ENCODE measurements at places on chromosomes 6 and 20.

DNA sequence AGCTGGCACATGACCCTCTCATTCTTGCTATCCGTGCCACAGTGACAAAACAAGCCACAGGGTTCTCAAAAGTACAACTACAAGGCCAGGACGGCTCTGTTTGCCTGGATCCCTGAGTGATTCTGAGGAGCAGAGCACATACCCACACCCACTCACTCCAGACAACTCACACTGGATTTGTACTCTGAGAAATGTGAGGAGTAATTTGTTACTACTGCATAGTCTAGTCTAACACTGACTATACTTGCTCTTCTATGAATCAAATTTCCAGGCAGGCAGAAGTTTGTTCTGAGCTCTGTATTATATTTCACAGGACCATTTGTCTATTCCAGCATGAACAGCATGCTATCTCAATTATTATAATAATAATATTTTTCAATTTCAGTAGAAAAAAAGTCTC lies 26.7 kb upstream of the SPTLC3 start:
- DNase-seq: no peak

DNA sequence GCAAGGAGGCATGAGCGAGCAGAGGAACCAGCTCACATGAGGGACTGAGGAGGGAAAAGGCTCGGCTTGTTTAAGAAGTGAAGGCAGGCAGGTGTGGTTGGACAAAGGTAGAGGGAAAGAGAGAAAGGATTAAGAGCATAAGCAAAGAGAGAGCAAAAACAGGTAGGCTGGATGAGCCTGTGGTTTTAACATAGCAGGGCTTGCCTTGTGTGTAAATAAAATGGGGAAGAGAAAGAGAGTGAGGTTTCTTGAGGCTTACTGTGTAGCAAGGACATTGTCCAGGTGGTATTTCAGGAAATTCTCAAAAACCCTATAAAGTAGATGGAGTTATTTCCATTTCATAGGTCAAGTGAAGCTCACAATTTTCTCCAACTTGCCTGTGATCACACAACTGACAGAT lies 93.9 kb upstream of the HDAC2 start:
- no peak for DNase-seq

DNA sequence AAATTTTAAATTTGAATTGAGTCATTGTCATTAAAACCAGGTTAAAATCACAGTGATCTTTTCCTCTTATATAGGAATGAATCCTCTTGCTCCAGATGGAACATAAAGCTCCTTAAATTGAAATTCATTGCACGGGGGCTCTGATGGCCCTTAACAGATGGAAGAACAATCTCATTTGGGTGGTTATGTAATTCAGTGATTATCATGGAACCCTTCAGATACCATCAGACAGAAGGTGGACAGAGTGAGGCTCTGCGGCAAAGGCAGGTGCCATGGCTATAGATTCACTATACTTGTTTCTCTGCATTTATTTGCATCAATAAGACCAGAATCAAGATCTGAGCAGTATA lies 17.8 kb upstream of the RNF182 start:
- DNase-seq: no peak

DNA sequence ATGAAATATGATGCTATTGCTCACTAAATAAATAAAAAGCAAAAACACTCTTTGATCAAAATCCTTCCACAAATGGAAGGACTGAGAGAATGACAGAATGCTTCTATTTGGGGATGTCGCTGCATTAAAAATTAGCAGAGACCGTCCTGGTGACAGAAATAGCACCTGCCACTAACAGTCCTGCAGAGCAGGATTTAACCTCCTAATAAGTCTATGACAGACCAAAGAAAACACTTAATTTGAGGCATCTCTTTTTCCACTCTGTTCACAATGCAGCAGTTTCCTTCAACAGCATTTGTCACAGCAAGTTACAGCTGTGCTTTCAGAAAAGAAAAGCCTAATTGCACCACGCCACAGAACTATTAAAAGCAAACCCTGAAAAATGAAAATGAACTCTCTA lies 140.6 kb upstream of the BEND6 start:
- DNase-seq: no peak

DNA sequence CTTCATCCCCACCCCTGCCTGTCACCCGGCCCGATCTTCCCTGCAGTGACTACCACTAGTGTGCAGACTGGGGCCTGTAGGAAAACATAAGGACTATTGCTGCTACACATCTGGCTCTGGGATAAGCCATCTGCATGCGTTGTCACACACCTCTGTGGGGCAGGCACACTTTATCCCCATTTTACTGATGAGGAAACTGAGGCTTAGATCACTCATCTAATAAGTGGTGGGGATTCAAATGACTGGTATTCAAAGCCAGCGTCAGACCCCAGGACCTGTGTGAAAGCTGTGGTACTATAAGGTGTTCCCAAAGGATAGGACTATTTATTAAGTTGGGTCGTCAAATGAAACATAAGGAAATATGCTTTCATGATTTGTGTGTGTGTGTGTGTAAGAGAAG lies 148.9 kb upstream of the RNF24 start:
- no peak for DNase-seq

GRCh38 chr6:36127462-36128016 lies 2.8 kb upstream of the MAPK13 start:
- DNase-seq: no peak

- peak; percentile 40 for DNase-seq
These were observed 35.2 kb downstream of the NDUFAF5 start for GRCh38 chr20:13819885-13820645.

- no peak for DNase-seq
These were observed 31.8 kb downstream of the SNRNP48 start for GRCh38 chr6:7621761-7622160.

- DNase-seq: no peak
These were observed 22.9 kb downstream of the DEK start for GRCh38 chr6:18241208-18242038.

DNA sequence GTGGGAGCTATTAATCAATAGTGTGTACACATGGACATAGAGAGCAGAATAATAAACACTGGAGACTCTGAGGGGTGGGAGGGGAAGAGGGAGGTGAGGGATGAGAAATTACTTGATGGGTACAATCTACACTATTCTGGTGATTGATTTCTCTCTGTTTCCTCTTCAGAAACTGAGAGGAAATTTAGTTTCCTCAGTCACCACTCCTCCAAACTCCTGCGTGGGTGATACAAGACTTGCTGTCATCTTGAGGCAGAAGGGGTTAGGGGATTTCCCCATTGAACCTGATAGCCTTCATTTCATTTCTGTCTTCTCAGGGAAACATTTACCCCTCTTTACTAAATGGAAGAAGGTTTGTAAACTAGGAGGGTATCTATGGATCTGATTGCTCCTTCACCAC lies 84.3 kb upstream of the ESR1 start:
- DNase-seq: no peak

GRCh38 chr20:237489-237888 lies 10.4 kb downstream of the DEFB129 start:
- no peak for DNase-seq

DNA sequence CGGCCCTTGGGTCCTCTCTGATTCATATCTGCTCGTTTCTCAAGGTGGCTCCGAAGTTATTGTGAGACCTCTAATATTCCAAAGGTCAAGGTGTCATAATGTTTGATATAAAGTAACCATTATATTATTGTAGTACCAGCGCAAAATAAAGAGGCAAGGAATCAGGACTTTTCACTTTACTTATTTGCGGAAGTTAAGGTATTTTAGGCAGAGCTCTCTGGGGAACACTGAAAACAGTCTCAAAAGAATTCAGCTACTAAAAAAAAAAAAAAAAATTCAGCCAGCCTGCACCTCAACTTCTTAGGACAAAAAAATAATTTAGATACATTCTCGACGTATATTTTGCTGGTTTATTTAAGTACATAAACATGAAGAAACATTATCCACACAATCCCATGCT lies 2.4 kb downstream of the OSER1 start:
- no peak for DNase-seq

DNA sequence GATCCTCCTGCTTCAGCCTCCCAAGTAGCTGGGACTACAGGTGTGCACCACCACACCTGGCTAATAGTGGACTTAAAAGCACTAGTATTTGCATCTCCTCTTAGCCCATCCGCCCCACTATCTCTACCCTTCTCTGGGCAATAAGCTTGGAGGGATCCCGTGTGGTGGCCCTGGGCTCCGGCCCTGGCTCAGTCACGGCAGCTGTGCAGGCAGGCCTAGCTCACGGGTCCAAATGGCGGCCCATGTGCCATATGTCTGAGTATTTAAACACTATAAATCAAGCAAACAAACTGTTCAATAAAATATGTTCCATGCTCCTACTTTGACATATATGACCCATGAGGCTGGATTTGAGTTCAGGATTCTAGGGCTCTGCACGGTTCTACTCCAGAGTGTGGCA lies 118.4 kb downstream of the BANF2 start:
- no peak for DNase-seq
